Suprapubic skin (tissue), 4 donors: ENCODE measurements at places on chromosomes 3 and 15.

- DNase-seq: no peak
- H3K4me3 ChIP-seq: no peak overlapping the region
Measured at GRCh38 chr15:58732625-58733363, 16.7 kb downstream of the ADAM10 start.

- H3K4me3 ChIP-seq: no peak overlapping the region
- no peaks in the 10 kb centered on the region for H3K4me1 ChIP-seq
- DNase-seq: no peak
- H3K27ac ChIP-seq: no peak overlapping the region
Measured at GRCh38 chr3:33229066-33229465, 10.5 kb upstream of the SUSD5 start.

DNA sequence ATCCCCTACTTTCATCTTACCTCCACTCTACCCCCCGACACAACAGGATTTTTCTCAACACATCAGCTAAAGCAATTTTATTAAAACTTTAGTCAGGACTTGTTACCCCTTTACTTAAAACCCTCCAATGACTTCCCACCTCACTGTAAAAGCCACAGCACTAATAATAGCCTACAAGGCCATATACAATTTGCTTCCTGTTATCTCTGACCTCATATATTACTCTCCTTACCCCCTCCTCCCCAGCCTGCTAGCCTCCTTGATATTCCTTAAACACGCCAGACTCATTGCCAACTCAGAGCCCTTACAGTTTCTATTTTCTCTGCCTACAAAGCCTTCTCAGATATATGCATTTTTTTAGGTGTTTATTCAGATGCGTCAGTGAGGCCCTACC is 54.4 kb downstream of the DCUN1D1 start:
- H3K27ac ChIP-seq: no peak overlapping the region
- no peak for DNase-seq
- no peaks in the 10 kb centered on the region for H3K36me3 ChIP-seq
- H3K4me3 ChIP-seq: no peak overlapping the region
- H3K27me3 ChIP-seq: no peaks in the 10 kb centered on the region
- H3K4me1 ChIP-seq: peaks cover 9% of the 10 kb centered on the region

DNA sequence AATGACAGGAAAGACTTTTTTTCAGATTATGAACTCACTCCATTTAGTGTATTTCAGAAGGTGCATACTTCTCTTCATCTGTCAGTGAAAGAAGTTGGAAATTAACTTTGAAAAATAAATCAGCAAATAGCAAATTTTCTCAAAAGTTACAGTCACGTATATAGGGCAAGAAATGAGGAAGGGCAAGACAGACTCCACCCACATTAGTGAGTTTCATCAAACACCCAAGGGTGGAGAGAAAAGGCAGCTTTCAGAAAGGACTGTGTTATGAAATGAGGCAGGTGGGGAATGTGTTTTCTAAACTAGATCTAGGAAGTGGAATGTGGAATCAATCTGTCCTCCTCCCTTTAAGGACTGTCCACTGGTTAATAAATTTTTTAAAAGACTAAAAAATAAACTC is 2.9 kb downstream of the SLC22A13 start:
- H3K36me3 ChIP-seq: no peaks in the 10 kb centered on the region
- H3K27me3 ChIP-seq: no peaks in the 10 kb centered on the region
- no peaks in the 10 kb centered on the region for H3K4me1 ChIP-seq
- no peak overlapping the region for H3K27ac ChIP-seq
- no peak for DNase-seq
- H3K4me3 ChIP-seq: no peak overlapping the region

GRCh38 chr3:194941360-194941955 is 255.8 kb downstream of the FAM43A start:
- no peak for DNase-seq
- H3K27ac ChIP-seq: no peak overlapping the region
- no peaks in the 10 kb centered on the region for H3K27me3 ChIP-seq
- no peaks in the 10 kb centered on the region for H3K36me3 ChIP-seq
- no peak overlapping the region for H3K4me3 ChIP-seq

GRCh38 chr3:52453496-52454249 is at the start of gene TNNC1:
Gene TNNC1 (minus strand): TSS chr3:52454041. CDS start chr3:52454015, 26 bp downstream.
- peaks cover 49% of the 10 kb centered on the region for H3K4me1 ChIP-seq
- peak within 1 kb of the TSS; percentile 88 for H3K4me3 ChIP-seq
- peaks cover 4% of the 10 kb centered on the region for H3K36me3 ChIP-seq
- H3K27ac ChIP-seq: peak within 1 kb of the TSS; percentile 94

GRCh38 chr15:72733941-72734738 is 48.1 kb downstream of the BBS4 start:
- peaks cover 72% of the 10 kb centered on the region for H3K36me3 ChIP-seq
- H3K4me1 ChIP-seq: no peaks in the 10 kb centered on the region
- no peak for DNase-seq
- H3K27me3 ChIP-seq: no peaks in the 10 kb centered on the region
- no peak overlapping the region for H3K27ac ChIP-seq

DNA sequence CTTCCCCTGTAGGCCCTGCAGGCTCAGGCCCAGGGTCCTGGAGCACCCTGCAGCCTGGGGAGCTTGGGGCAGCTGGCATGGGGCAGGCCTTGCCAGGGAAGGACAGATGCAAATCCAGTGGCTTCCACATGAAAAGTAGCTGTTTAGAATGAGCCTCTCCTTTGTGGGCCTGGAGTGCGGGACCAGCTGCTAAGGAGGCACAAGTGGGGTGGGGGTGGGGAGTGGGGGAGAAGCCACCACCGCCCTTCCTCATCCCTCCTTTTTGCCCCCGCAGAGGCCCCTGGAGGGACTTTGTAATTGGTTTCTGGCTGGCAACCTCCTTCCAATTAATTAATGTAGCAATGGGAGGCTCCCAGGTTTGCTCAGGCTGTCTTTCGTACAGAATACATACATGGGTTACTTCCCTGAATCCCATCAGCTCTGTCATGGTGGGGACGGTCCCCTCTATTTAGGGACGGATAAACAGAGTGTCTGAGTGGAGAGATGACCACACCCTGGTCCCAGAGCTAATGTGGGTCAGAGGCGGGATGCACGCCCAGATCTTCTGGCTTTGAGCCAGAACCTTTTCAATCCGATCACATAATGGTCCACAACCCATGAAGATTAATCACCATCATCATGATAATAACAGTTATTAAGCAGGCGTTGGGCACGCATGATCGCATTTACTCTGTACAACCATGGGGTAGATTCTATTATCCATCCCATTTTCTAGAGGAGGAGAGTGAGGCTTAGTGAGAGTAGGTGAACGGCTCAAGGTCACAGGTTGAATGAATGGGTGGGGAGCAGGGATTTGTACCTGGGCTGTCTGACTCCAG is 6.2 kb downstream of the CORO2B start:
- DNase-seq: no peak
- H3K4me3 ChIP-seq: no peak overlapping the region
- no peaks in the 10 kb centered on the region for H3K36me3 ChIP-seq
- peak overlapping the region; percentile 28 for H3K27ac ChIP-seq

DNA sequence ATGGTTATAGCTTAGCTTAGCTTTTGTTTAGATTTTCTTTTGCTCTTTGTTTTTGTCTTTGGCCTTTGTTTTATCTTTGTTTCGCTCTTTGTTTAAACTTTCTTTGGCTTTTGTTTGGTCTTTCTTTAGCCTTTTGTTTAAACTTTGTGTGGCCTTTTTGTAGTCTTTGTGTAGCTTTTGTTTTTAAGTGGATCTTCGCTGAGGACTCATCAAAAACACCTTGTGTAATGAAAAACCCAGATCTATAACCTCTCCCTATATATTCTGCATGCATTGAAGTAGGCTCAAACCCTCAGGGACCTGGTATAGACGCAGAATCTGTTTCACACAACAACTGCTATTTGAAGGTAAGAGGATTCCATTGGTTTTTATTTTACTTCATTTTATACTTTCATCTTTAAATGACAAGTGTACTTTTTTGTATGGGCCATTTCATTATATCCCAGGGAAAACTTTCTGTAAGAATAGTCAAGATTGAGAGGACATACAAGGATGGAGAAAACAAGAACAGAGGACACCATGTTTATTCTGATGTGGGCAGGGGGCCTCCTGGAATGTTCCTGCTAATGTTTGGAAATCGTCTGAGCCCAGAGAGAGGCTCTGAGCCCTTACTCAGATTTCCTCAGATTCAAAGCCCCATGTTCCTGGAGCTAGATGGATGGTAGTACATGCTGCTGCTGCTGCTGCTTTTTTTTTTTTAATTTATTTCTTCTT is at the start of gene MOBP:
Gene MOBP (plus strand): TSS at position 287 of the 714 bp plus-strand sequence. CDS start 34,390 bp downstream, outside the sequence.
- no peak within 1 kb of the TSS for H3K27ac ChIP-seq
- H3K4me1 ChIP-seq: no peaks in the 10 kb centered on the region
- H3K27me3 ChIP-seq: no peaks in the 10 kb centered on the region
- no peak within 1 kb of the TSS for H3K4me3 ChIP-seq
- H3K36me3 ChIP-seq: no peaks in the 10 kb centered on the region
- DNase-seq: no peak

DNA sequence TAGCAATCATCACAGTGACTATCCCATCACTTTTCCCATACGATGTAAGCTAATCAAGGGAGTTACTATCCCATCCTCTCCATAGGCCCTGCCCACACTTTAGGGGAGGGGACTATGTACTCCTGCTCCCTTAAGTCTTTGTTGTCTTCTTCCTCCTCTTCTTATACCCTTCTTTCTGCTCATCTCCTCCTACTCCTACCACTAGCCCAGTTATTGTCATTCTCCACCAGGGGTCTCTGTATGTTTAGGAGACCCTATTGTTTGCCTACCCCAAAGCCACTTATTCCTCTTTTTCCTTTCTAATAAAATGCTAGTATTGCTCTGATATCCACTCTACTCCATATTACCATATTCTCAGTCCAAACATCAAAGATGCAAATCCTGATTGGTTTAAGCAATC is 27.8 kb downstream of the STAC start:
- no peaks in the 10 kb centered on the region for H3K27me3 ChIP-seq
- no peaks in the 10 kb centered on the region for H3K36me3 ChIP-seq

- H3K27ac ChIP-seq: no peak overlapping the region
- DNase-seq: no peak
- H3K4me1 ChIP-seq: peaks cover 14% of the 10 kb centered on the region
- H3K36me3 ChIP-seq: no peaks in the 10 kb centered on the region
- no peak overlapping the region for H3K4me3 ChIP-seq
Measured at GRCh38 chr15:98745650-98746374, 97.5 kb downstream of the IGF1R start.

DNA sequence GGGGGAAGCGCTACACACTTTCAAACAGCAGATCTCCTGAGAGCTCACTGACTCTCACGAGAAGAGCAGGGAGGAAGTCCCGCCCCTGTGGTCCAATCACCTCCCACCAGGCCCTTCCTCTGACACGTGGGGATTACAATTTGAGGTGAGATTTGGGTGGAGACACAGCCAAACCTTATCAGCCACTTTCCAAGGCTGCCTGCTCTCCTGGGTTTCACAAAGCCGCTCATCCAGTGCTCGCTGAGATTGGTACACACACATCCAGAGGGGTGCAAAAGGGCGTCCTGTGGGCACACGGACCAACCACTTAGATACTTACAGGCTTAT is 23.1 kb downstream of the XXYLT1 start:
- peaks cover 6% of the 10 kb centered on the region for H3K4me1 ChIP-seq
- no peak for DNase-seq
- H3K36me3 ChIP-seq: no peaks in the 10 kb centered on the region
- no peak overlapping the region for H3K27ac ChIP-seq

GRCh38 chr3:8886546-8886945 is 76.7 kb downstream of the RAD18 start:
- peaks cover 36% of the 10 kb centered on the region for H3K36me3 ChIP-seq
- no peak overlapping the region for H3K4me3 ChIP-seq
- H3K27me3 ChIP-seq: no peaks in the 10 kb centered on the region
- H3K27ac ChIP-seq: no peak overlapping the region
